ENCODE measurements at places on chromosomes 11 and 22.

GRCh38 chr22:44855855-44856254, 103.5 kb downstream of the ARHGAP8 start:
- peak; percentile 40 for DNase-seq

DNA sequence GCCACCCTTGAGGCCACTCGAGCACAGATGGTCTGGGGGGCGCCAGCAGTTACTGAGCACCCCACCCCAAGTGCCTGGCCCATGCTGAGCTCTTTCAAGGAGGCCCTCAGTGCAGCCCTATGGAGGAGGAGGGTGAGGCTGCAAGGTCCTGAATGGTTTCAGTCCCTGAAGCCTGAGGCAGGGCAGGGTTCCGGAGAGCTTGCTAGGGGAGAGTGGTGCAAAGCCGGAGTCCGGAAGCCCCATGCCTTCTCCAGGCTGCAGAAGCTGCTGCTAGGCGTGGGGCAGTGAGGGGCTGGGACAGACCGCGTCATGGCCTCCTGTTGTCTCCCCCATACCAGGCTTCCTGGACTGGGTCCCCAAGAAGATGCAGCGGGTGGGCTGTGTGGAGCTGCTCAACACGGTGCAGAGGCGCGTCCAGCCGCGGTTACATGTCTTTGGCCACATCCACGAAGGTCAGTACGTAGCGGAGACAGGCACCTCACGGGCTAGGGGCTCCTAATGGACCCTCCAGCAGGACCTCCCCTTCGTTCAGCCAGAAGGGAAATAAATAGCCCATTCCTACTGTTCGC, 90.6 kb downstream of the MPPED1 start:
- no peak for DNase-seq

- no peak for DNase-seq
These were observed 3.7 kb downstream of the MAFF start for GRCh38 chr22:38205261-38206128.

GRCh38 chr11:9708544-9708943, 44.7 kb downstream of the SWAP70 start:
- no peak for DNase-seq

GRCh38 chr11:70944636-70945035, 307.7 kb downstream of the SHANK2 start:
- DNase-seq, result no peak

DNA sequence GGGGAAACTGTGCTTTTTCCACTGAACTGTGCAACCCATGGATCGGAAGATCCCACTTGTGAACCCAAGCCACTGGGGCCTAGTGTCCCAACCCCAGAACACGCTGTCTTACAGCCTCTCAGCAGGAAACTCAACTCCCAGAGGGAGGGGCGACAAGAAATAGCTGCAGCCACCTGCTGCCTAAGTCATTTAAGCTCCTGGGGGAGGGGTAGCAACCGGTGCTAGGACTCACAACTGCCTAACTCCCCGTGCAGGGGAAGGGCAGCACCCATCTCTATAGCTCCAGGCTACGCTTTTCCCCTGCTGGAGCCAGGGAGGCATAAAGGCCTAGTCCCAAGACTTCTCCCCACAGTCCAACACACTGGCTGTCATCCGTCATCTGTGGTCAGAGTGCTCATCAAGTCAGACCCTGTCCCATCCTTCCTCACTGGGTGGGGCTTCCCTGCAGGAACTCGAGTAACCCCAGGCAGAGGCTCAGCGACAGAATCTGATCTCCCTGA, 363.0 kb downstream of the LUZP2 start:
- no peak for DNase-seq

- no peak for DNase-seq
These were observed 4.5 kb upstream of the MAPK8IP1 start for GRCh38 chr11:45880772-45881570.

GRCh38 chr22:17471886-17472535, 91.3 kb upstream of the SLC25A18 start:
- DNase-seq, result no peak

DNA sequence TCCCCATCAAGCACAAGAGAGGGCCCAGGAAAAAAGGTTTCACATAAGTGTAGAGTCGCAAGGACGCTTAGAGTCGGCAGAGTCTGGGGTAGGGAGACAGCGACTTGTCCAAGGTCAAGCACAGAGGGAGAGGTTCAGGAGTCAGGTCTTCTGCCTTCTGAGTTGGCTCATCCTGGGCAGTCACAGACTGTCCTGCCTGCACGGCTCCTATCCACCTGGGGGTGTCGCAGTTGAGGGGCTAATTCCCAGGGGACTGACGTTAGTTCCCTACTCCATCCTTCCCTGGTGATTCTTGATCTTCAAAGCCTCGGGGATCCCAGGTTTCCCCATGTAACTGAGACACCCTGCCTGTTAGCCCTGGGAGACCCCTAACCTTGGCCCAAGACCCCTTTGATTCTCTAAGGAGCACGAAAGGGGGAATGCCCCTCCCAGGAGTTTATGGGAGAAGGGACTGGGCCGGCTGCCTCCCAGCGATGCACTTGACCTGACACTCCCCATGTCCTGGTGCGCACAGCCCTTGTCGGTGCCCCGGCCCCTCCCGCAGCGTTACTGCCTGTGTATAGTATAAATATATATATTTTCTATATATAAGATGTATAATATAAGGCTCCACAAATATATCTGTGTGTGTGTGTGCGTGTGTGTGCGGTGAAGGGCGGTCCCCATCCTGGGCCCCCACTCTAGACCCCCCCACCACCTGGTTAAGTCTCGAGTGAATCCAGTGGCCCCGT, 14.7 kb upstream of the TAB1 start:
- DNase-seq, result no peak

GRCh38 chr22:38504731-38505540, 1.2 kb downstream of the DDX17 start:
- peak; percentile 74 for DNase-seq

DNA sequence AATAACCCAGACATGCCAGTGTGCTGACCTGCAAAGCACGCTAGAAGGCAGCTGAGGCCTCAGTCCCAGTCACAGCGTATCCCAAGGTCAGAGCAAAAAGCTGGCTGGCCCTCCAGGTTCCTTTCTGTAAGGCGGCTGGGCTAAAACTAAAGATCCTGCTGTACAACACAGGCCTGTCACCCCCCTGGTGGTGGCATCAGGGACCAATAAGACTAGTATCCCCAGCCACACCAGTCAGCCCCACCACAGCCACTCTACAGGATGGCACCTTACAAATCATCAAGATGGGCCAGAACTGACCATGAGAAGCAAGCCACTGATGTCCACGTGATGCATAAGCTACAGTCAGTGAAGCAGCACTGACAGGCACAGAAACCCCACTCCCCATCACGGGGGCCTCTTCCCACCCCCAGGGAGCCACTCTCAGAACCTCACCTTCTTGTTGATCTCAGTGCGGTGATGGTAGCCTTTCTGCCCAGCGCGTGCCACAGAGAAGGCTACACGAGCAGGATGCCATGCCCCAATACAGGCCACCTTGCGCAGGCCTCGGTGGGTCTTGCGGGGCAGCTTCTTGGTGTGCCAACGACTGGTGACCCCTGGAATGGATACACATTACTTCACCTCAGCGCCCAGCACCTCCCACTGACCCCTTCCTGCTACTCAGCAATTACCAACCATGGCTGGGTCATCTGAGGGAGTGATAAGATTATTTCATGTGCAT, 5.0 kb downstream of the RPL3 start:
- no peak for DNase-seq

GRCh38 chr11:120343429-120343828, 7.2 kb downstream of the ARHGEF12 start:
- DNase-seq, result no peak

- peak; percentile 51 for DNase-seq
These were observed 477 bp downstream of the ZBTB16 start for GRCh38 chr11:114059984-114060391.

GRCh38 chr22:49181942-49182341, 645.7 kb downstream of the BRD1 start:
- DNase-seq, result no peak

DNA sequence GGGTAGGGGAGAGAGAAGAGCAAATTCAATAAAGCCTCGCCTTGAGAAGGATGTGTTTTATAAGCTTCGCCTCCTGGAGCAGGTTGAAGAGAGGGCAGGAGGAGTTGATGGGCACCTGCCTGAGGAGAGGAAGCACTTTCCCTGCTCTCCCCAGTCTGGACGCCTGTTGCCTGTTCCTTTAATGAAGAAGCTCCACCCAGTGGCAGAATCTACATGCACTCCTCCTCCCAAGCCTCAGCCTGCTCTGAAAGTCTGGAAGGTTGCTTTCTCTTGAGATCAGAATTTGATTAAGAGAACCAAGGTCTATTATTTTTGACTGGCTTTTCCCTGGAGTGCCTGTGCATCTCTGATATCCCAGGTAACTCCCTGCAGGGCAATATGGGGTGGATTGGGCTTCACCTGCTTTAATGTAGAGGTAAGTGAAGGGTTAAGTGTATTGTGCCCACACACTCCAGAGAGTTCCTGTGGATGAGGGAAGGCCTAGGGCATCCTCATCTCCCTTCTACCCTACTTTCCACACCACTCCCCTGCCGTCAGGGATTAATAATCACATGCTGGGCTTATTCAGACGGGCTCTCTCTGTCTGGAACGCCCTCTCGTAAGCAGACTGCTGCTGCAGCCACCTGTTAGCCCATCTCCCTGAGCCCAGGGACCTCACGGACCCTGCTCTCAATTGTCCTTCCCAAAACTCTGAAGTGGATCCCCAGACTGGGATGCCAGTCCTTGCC, 22.3 kb downstream of the NTM start:
- DNase-seq, result no peak

- DNase-seq, result peak; percentile 30
These were observed 95.2 kb upstream of the TP53I11 start for GRCh38 chr11:45045683-45046471.

Data from stimulated activated CD8-positive, alpha-beta memory T cell treated with anti-CD3 and anti-CD28 coated beads, Interleukin-4, amount 100 ng/mL, for 48 hours (primary cell).